Activated CD4-positive, alpha-beta memory T cell treated with anti-CD3 and anti-CD28 coated beads, Interleukin-2, amount 10 ng/mL, durations not matched to agents 7 days and 5 days (primary cell): ENCODE measurements at places on chromosomes 11 and 22.

DNA sequence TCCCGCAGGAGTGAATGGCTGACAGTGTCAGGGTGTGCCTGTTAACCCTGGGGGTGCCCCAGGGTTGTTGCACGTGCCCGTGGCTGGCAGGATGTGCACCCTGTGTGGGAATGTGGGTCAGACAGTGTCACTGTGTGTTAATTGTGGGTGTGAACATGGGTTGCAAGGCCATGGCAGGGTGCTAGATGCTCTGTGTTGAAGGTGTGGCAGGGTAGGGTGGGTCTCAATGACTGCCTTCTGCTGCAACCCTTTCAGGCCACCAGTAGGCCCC is 8.3 kb downstream of the RIN1 start:
- H3K4me3 ChIP-seq, result no peak overlapping the region
- H3K27me3 ChIP-seq, result no peaks in the 10 kb centered on the region
- peak; percentile 49 for DNase-seq
- H3K4me1 ChIP-seq, result peaks cover 30% of the 10 kb centered on the region
- H3K27ac ChIP-seq, result peak overlapping the region; percentile 33
- no peaks in the 10 kb centered on the region for H3K36me3 ChIP-seq

DNA sequence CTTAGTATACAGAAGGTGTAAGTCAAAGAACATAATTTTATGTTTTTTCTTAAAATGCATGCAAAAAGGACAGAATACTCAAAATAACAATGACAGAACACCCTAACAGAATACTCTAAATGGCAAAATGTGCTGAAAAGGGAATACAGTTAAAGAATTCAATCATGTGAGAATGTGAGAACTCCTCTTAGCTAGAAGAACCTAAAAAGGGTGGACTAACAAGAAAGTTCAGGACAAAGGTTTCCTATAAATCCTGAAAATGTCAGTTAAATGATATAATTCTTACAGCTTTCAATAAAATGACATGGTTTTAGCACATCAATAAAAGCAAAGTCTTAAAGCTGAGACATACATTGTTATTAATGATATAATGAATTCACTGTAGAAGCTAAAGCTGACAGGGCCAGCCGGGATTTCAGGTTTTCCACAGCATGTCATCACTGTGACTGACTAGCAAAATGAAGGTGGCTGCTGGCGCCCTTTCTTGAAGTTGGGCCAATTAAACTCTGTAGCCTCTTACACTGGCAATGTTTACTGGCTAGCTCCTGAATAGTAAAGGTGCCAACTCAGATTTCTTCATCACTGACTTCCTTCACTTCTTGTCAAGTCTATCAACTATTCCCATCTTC is 244.4 kb downstream of the TTC28 start:
- H3K36me3 ChIP-seq, result no peaks in the 10 kb centered on the region
- no peak for DNase-seq
- H3K27ac ChIP-seq, result no peak overlapping the region
- peaks cover 9% of the 10 kb centered on the region for H3K27me3 ChIP-seq
- no peak overlapping the region for H3K4me3 ChIP-seq

DNA sequence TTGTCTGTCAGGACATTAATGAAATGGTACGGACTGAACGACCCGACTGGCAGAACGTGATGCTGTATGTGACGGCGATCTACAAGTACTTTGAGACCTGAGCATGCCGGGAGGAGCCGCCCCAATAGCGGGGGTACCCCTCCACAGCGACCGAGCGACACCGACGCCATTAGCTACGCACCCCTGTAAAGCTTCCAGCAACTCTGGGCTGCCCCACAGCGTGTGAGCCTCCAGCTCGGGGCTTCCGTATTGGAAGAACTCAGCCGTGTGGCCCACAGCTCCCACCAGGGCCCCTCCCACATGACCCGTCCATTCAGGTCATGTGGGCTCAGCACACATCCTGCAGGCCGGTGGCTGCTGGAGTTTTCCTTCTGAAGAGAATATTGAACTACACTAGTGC is 12.9 kb upstream of the ADORA2A start:
- H3K36me3 ChIP-seq, result peaks cover 11% of the 10 kb centered on the region
- H3K4me1 ChIP-seq, result peaks cover 11% of the 10 kb centered on the region
- no peaks in the 10 kb centered on the region for H3K27me3 ChIP-seq
- H3K4me3 ChIP-seq, result no peak overlapping the region

GRCh38 chr22:17878941-17879340 is 104.7 kb upstream of the BID start:
- H3K27ac ChIP-seq, result no peak overlapping the region
- no peak for DNase-seq
- H3K4me3 ChIP-seq, result no peak overlapping the region
- H3K4me1 ChIP-seq, result no peaks in the 10 kb centered on the region

GRCh38 chr11:71426413-71426812 is 21.8 kb downstream of the DHCR7 start:
- DNase-seq, result no peak
- H3K27me3 ChIP-seq, result no peaks in the 10 kb centered on the region
- H3K4me1 ChIP-seq, result peaks cover 3% of the 10 kb centered on the region
- no peak overlapping the region for H3K4me3 ChIP-seq
